GM19239 (cell line): ENCODE measurements at places on chromosomes 1 and 21.

DNA sequence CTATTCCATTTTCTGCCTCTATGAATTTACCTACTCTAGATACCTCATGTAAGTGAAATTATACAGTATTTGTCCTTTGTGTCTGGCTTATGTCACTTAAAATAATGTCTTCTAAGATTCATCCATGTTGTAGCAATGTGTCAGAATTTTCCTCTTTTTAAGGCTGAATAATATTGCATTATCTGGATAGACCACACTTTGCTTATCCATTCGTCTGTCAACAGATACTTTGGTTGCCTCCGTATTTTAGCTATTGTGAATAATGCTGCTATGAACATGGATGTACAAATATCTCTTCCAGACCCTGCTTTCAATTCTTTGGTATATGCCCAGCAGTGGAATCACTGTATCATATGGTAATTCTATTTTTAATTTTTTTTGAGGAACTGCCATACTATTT is 10.1 kb upstream of the CCSAP start:
- no peak for DNase-seq

DNA sequence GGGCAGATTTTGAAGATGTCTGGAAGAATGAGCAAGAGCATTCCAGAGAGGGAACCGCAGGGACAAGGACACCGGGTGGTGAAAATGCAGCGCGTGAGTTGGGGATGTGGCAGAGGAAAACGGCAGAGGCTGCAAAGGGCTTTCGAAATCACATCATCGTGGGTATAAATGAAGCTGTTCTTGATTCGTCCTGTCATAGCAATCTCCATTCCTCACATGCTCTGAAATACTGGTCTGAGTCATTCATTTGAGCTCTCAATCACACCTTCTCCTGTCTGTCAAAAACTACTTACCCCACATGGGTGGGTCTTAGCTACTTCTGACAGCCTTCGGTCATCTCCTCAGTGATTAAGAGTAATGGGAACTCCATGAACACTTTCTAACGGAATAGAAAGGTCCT is 81.5 kb downstream of the ERG start:
- DNase-seq = no peak

- no peak for DNase-seq
These were observed 19.7 kb downstream of the KPNA6 start for GRCh38 chr1:32127409-32128198.

GRCh38 chr1:210769473-210769872 is 364.5 kb downstream of the KCNH1 start:
- DNase-seq = no peak

GRCh38 chr1:241998412-241998921 is 431 bp downstream of the MAP1LC3C start:
- DNase-seq = peak; percentile 48

- no peak for DNase-seq
These were observed 25.1 kb downstream of the CNN3 start for GRCh38 chr1:94901841-94902240.

DNA sequence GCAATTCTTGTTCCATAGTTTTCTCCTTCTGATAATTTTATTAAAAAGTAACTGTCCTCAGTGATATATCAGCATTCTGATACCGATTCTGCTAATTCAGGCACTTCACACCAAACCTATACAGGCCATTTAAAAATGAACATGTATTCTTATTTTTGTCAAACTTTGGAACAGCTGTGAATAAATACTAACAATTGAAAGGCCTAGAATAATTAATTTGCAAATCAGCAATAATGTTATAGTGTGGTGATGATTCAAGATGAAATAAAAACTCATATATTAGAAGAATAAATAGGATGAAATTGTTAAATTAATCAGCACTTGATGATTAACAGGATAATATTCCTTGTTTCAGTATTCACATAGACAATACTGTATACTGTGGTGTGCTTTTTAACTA is 9.9 kb downstream of the CDKN2C start:
- no peak for DNase-seq

DNA sequence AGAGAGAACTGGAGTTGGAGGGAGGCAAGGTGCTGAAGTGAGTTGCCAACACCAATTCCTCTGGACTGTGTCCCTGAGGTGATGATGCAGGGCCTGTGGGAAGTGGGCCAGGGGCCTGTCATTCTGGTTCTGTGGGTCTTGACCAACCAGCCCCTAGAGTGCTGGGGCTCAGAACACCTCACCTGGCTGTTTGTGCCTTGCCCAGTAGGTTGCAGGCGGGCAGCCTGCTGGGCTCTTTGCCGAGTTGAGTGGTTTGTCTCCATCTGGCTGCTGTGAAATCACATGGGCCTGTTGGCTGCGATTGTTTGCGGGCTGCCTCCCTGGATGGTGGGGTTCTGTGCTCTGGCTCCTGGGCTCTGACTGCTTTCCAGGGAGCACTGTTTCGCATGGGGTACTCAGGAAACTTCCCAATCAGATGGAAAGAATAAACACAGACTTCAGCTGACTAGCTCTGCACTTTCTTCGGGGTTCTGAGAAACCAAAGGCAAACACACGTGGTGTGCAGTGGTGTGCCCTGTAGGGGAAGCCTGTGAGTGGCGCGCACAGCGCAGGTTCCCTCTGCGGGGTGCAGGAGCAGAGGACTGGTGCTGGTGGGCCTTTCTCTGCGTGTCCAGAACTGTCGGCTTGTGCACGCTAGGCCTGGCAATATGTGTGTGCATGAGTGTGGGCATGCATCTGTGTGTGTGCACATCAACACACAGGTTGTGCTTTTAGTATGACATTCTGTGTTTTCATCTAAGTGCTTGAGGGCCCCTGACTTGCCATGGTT is 95.1 kb downstream of the RHOU start:
- no peak for DNase-seq

- DNase-seq = no peak
These were observed 35.0 kb upstream of the RGS18 start for GRCh38 chr1:192123212-192123611.

DNA sequence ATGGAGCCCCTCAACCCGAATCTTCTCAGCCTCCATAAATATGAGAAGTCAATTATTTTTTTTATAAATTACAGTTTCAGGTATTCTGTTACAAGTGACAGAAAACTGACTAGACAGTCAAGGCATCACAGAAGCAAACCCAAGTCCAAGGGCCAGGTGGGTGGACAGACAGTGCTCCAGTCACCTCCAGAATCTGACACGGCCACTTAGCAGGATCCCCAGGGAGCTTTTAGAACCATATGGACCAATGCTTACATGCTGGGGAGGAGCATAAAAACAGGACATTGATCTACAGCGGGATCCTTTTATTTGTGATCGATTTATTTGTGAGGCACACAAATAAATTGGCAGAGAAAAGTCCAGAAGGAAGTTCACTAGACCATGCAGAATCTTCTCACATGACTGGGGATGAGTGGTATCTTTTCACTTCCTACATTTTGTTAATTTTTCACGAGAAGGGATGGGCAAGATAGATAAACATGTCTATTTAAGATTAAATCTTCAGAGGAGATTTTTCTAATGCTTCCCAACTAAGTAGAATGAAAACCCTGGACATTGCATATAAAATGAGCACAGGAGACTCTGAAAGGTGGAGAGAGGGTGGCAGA is 15.0 kb downstream of the ZNF496 start:
- no peak for DNase-seq
